ENCODE measurements at places on chromosomes 11 and 22.

DNA sequence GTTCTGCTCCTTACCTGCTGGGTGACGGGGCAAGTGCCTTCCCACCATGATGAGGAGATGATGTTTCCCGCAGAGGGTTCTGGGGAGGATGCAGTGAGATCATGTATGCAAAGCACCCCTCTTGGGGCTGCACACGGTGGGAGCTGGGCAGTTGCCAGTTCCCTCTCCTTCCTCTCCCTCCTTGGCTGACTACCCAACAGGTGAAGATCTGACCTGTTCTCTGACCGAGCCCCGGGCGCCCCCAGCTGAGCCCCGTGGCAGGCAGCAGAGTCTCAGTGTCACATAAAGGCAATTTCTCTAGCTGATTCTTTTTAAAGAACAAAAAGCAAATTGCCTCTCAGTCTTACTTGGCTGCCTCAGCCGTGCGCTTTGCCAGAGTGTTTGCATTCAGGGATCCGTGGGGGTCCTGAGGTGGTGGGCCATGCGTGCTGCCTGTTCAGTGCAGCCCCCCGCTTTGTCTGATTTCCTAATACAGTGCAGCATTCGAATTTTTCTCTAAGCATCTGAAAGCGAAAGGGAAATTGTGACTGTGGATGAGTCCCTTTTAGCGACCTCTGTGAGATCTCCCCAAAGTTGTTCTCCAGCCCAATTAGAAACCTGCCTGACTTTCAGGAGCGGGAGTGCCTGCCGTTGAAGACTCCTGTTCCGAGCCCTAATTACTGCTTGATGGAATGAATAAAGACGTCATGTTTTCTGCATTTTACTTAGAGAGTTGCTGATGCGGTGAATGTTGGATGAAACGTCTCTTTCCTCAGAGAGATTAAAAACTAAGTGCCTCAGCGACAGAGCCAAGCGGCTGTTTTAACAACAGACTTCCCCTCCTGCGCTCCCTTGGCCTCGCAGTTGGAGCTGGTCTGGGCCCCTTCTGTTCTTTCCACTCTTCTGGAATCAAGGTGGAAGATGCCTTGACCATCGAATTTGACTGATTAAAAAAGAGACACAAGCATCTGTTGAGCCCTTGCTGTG lies 86.0 kb downstream of the GRIK4 start:
- H3K4me3 ChIP-seq: no peak overlapping the region
- no peaks in the 10 kb centered on the region for H3K27me3 ChIP-seq
- no peak for DNase-seq
- H3K4me1 ChIP-seq: no peaks in the 10 kb centered on the region

DNA sequence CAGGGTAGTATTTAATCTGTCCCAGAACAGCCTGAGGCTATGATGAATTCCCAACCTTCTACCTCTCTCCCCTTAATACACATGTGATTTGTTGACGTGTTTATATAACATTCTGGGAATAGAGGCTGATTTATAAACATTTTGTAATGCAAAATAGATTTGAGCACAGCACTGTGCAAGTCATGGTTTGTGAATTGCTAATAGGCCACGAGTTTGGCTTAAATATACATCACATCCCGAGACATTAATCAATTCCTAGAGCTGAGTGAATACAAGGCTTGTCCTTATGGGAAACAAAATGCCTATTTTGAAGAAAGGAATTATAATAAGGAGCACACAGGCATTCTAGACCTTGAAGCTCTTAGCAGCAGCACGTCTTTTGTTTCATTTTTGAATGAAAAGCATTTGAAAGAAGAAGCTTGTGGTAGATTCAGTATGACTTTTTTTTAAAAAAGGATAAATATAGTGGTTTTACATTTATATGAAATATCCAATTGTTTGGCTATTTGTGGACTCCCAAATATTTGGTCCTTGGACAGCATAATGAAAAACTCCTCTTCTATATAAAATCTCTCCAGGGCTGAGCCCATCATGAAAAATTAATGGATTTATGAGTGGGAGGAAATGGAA lies 116.4 kb downstream of the SLC17A6 start:
- no peak overlapping the region for H3K27ac ChIP-seq
- no peaks in the 10 kb centered on the region for H3K36me3 ChIP-seq
- peaks cover 3% of the 10 kb centered on the region for H3K4me1 ChIP-seq
- no peak overlapping the region for H3K4me3 ChIP-seq
- DNase-seq: no peak

- no peaks in the 10 kb centered on the region for H3K27me3 ChIP-seq
- H3K4me1 ChIP-seq: peaks cover 10% of the 10 kb centered on the region
- DNase-seq: peak; percentile 92
- H3K36me3 ChIP-seq: peaks cover 10% of the 10 kb centered on the region
- peak overlapping the region; percentile 94 for H3K4me3 ChIP-seq
Measured at GRCh38 chr22:23894710-23895598, 771 bp downstream of the MIF start.

DNA sequence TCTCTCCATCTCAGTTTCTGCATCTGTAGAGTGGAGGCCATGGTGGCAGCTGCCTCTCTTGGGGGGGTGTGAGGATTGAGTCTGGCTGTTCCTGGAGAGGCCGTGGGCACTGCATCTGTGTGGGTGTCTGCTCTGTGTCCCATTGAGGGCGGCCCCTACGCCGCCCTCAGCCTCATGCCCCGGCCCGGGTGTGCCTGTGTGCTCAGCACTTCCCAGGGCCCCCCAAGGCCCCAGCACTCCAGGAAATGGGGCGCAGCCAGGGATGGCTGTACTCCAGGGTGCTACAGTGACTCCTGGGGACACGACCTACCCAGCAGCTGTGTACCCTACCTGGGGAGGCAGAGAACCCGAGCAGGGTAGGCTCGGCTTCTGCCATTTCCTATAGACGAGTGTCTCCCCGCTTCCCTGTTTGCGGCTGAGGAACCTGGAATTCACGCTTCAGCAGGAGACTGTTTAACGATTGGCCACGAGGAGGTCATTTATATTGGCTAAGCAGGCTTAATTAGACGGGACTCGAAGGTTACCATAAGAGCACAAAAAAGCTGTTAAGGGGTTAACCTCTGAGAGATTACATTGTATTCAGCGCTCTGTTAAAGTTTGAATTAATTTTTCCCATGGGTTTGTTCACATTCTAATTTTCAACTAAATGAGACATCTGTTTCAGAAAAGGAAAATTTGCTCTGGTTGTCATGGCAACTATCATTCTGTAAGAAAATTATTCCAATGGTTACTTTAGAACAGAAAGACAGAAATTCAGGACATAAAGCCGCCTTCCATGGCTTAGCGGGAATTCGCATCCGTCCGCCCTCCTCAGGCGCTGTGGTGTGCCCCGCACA lies 76.4 kb downstream of the MPPED1 start:
- H3K36me3 ChIP-seq: no peaks in the 10 kb centered on the region
- no peak overlapping the region for H3K4me3 ChIP-seq
- H3K27ac ChIP-seq: no peak overlapping the region

- H3K27ac ChIP-seq: no peak overlapping the region
- no peak overlapping the region for H3K4me3 ChIP-seq
Measured at GRCh38 chr11:57964660-57965059, 59.0 kb upstream of the OR9Q1 start.

DNA sequence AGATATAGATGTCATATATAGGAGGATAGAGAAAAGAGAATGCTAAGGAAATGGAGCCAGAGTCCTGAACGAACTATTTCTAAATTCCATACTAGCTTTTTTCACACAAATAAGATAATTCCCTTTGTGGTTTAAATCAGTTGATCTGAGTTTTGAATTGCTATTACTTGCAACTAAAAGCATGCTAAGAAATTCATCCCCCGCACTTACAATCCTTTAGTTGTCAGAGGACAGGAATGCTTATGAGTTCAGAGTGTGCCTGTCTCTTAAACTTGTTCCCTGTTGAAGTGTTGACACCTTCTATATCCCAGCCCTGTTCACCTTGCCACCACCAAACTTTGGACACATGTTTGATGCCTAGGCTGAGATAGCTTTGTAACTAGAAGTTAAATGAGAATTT lies 406.2 kb downstream of the METTL15 start:
- H3K27ac ChIP-seq: no peak overlapping the region
- H3K4me3 ChIP-seq: no peak overlapping the region
- H3K27me3 ChIP-seq: no peaks in the 10 kb centered on the region
- H3K4me1 ChIP-seq: no peaks in the 10 kb centered on the region
- no peaks in the 10 kb centered on the region for H3K36me3 ChIP-seq
- DNase-seq: no peak

DNA sequence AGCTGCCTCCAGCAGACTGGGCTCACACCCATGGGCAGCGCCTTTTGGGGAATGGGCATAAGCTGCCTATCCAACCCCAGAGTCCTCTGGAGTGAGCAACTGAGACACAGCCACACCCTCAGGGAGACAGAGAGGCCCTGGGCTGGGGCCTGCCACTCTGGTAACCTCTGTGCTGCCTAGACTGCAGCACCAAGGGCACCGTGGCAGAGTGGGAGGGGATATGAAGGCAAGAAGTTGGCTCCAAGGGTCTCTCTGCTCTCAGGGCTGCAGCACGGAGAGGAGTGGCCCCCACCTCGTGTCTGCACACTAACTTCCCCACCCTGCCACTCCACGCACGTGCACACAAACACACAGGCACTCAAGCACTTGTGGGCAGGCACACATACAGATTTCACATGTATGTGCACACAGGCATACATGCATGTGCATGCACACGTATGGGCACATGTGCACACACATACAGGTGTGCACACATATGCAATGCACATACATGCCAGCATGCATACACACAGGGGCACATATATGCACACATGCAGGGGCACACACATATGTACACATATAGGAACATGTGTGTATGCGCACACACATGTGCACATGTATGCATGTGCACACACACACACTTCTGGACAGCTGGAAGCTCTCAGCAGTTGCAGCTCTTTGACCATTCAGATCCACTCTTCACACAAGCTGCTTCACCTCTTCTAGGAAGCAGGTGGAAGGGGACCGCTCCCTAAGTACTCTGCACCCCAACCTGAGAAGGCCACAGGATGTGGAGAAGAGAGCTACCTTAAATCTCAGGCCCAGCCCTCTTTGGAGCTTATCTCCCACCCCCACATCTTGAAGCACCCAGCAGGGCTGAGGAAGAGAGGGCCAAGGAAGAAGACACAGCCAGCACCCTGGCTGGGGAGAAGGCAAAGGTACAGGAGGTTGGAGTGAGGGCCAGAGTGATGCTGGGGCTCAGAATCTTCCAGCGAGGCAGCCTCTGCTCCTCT lies 4.3 kb downstream of the IGSF9B start:
- H3K4me3 ChIP-seq: no peak overlapping the region
- no peaks in the 10 kb centered on the region for H3K36me3 ChIP-seq
- H3K27me3 ChIP-seq: peaks cover 9% of the 10 kb centered on the region

DNA sequence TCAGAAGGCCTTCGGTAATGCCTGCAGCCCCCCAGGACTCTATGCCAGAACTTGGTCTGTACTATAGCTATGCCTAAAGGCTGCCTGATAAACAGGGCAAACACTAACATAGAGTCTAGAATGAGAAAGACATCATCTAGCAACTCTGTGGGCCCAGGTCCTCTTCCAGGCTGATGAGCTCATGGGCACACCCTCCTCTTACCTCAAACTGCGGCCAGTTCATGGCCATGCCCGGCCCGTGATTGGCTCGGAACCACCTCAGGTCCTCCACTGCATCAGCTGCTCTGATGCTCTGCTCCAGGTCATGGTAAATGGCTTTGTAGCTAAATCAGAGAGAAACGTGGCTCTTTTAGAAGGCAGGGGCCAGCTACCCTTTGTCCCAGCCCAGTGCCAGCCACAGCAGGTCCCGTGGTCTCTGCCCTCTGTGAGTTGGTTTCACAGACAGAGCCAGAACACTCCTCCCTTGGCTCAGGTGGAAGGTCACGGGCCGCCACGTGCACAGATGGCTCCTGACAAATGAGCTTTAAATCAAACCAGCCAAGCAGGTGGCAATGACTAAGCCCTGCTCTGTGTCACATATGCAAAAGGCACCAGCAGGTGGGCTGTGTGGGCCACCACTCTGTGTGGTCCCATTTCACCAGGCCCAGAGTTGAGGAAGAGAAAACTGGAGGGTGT lies 25.0 kb upstream of the ARFGAP3 start:
- peaks cover 10% of the 10 kb centered on the region for H3K36me3 ChIP-seq
- no peaks in the 10 kb centered on the region for H3K27me3 ChIP-seq
- no peak overlapping the region for H3K27ac ChIP-seq
- peak; percentile 51 for DNase-seq
- H3K4me1 ChIP-seq: peaks cover 11% of the 10 kb centered on the region
- H3K4me3 ChIP-seq: no peak overlapping the region

- no peaks in the 10 kb centered on the region for H3K4me1 ChIP-seq
- no peak overlapping the region for H3K27ac ChIP-seq
- DNase-seq: no peak
Measured at GRCh38 chr11:41795004-41795403, 335.6 kb upstream of the LRRC4C start.

- no peak for DNase-seq
- no peaks in the 10 kb centered on the region for H3K27me3 ChIP-seq
- H3K27ac ChIP-seq: no peak overlapping the region
- H3K36me3 ChIP-seq: no peaks in the 10 kb centered on the region
- no peak overlapping the region for H3K4me3 ChIP-seq
Measured at GRCh38 chr11:95512682-95513081, 276.9 kb downstream of the FAM76B start.

Measured in mesendoderm (in vitro differentiated cells).